ENCODE measurements at places on chromosomes 1 and 21. TPM values are rescaled to one million over a fixed set of nuclear protein-coding genes. Genes with fewer than 3 reads are reported as not detected.

DNA sequence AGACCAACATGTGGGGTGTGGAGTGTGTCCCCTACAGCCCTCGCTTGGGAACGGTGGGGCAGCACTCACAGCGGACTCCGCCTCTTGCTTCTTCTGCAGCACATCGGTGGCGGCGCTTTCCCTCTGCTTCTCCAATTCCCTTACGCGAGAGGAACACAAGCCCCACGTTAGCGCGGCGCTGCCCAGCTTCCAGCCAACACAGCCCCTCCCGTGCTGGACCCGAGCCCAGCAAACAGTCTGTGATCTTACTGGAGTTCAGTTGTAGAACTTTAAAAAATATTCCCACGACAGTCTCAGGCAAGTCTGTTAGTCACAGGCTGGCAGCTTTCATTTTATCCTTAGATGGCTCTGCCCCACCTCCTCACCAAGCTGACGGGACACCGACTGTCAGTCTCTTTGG, 13.6 kb downstream of the THAP3 start:
- peaks cover 9% of the 10 kb centered on the region for H3K4me1 ChIP-seq
- peak; percentile 35 for DNase-seq
- no peaks in the 10 kb centered on the region for H3K27me3 ChIP-seq
- no peak overlapping the region for H3K27ac ChIP-seq
- peaks cover 23% of the 10 kb centered on the region for H3K36me3 ChIP-seq

GRCh38 chr1:64363616-64364015, 106.3 kb upstream of the CACHD1 start:
- no peak overlapping the region for H3K27ac ChIP-seq
- no peak overlapping the region for H3K4me3 ChIP-seq
- no peaks in the 10 kb centered on the region for H3K4me1 ChIP-seq
- no peaks in the 10 kb centered on the region for H3K27me3 ChIP-seq

The SCNM1 gene
- 13.2 TPM for total RNA-seq

The GAS5 gene
- 162 TPM for total RNA-seq

DNA sequence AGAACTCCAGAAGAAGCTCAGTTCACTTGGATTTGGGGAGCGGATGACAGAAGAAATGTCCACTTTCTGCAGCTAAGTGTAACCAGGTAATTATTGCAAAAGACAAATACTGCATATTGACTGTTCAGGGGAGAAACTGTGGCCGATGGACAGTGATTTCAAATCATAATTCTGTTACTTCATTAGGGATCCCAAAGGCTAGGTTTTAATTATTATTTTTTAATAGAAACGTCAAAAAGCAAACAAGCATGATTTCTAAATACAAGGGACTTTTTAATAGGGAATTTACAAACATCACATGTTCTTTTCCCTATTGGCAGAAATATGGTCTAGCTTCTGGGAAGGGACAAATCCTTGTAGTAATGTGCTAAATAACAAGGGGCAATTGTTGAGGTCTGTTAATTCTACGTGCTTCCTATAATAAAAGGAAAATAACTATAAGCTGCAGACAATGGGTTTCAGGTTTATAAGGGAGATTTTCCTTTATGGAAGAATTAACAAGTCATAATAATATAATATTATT, 15.5 kb downstream of the DIPK1A start:
- DNase-seq: no peak
- no peak overlapping the region for H3K4me3 ChIP-seq
- no peak overlapping the region for H3K27ac ChIP-seq
- H3K27me3 ChIP-seq: no peaks in the 10 kb centered on the region

DNA sequence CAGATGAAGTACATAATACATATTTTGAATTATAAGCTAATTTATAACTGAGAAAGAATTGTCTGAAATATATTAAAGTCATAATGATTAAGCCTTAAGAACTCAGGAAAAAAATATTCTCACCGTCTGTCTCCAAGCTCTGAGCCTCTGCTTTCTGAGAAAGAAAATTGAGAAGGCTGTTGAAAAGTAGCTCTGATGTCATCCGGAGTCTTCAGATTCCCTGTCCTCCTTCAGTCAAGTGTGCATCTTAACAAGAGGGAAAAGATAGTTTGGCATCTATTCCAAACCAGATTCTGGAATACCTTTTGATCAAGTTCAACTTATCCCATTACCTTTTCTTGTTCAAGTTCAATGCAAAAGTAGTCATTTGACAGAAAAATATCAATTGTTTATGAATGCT, 50.6 kb downstream of the NRIP1 start:
- no peak for DNase-seq
- no peaks in the 10 kb centered on the region for H3K4me1 ChIP-seq
- H3K4me3 ChIP-seq: no peak overlapping the region
- H3K36me3 ChIP-seq: no peaks in the 10 kb centered on the region
- H3K27ac ChIP-seq: no peak overlapping the region

- H3K36me3 ChIP-seq: no peaks in the 10 kb centered on the region
- no peak overlapping the region for H3K27ac ChIP-seq
- DNase-seq: no peak
- no peaks in the 10 kb centered on the region for H3K27me3 ChIP-seq
Observed at GRCh38 chr1:147924813-147925212, 3.4 kb upstream of the GPR89B start.

DNA sequence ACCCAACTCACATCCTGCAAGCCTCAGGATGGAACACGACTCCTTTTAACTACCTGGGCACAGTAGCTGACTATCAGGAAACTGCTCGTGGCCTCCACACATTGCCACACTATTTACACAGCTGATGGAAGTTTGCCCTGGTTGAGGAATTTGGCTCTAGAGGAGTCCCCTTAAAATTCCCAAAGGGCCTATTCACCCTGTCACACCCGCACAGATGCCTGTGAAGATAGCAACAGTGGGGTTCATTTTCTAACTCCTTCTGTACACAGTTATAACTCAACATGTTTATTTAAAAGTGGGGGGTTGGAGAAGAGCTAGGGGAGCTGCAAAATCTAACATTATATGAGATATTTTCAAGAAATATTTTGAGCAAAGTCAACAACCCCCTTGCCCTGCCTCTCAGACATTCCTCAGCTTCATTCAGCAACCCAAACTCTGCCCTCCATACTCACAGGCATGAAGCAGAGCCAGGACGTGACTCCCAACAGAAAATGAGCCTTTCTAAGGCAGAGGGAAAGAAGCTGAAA, 35.8 kb upstream of the CCN1 start:
- peak overlapping the region; percentile 81 for H3K27ac ChIP-seq
- H3K4me3 ChIP-seq: no peak overlapping the region
- H3K36me3 ChIP-seq: no peaks in the 10 kb centered on the region
- peak; percentile 78 for DNase-seq
- peaks cover 19% of the 10 kb centered on the region for H3K4me1 ChIP-seq
- H3K27me3 ChIP-seq: no peaks in the 10 kb centered on the region

GRCh38 chr1:245858022-245858721, 648.9 kb downstream of the SMYD3 start:
- no peak for DNase-seq
- H3K4me3 ChIP-seq: no peak overlapping the region
- no peaks in the 10 kb centered on the region for H3K36me3 ChIP-seq

- no peaks in the 10 kb centered on the region for H3K36me3 ChIP-seq
- peak overlapping the region; percentile 90 for H3K27ac ChIP-seq
- H3K4me1 ChIP-seq: peaks cover 84% of the 10 kb centered on the region
- no peak overlapping the region for H3K4me3 ChIP-seq
- no peaks in the 10 kb centered on the region for H3K27me3 ChIP-seq
Observed at GRCh38 chr21:38911484-38912101, 105.9 kb downstream of the ETS2 start.

The KCNT2 gene
- total RNA-seq: 18.5 TPM

DNA sequence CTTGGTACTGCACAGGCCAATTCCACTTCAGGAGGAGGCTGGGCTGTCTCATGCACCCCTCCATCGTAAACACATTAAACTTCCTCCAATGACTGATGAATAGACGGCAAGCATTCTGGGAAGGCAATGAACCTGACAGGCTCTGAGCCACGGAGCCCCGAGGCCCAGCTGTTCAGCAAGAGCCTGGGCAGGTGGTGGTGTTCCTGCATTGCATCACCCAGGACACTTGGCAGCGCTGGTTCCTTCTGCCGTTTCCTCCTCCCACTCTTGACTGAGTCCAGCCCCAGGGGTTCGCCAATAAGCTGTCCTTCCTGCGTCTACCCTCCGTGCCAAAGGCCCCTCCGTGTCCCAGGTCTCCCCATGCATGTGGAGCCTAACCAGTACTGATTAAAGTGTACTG, 109.8 kb downstream of the JAK1 start:
- no peak for DNase-seq
- no peaks in the 10 kb centered on the region for H3K4me1 ChIP-seq
- peaks cover 47% of the 10 kb centered on the region for H3K36me3 ChIP-seq
- no peaks in the 10 kb centered on the region for H3K27me3 ChIP-seq

The TP73 gene
- total RNA-seq: not detected

The TNFSF18 gene
- total RNA-seq: not detected

DNA sequence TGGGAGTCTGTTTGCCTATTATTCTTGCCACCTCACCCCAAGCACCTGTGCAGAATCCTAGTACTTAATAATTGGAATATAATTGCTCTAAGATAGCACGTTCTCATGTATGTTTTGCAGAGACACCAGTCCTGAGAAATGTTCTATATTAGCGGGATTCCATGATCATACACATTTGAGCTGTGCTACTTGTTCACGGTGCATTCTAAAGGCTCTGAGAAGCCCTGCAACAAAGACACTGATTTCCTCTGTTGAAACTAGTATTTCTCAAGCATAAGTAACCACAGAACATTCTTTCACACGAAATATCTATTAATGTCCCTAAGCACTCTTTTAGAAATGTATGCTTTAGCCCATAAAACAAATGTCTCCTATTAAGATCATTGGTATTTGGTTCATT, 109.4 kb downstream of the BARHL2 start:
- no peaks in the 10 kb centered on the region for H3K4me1 ChIP-seq
- no peak overlapping the region for H3K27ac ChIP-seq
- DNase-seq: no peak
- H3K4me3 ChIP-seq: no peak overlapping the region

GRCh38 chr1:21022279-21023040, 154.2 kb downstream of the EIF4G3 start:
- no peaks in the 10 kb centered on the region for H3K27me3 ChIP-seq
- H3K36me3 ChIP-seq: no peaks in the 10 kb centered on the region
- DNase-seq: peak; percentile 59
- no peak overlapping the region for H3K4me3 ChIP-seq
- H3K27ac ChIP-seq: peak overlapping the region; percentile 94

The XCL1 gene
- total RNA-seq: not detected

DNA sequence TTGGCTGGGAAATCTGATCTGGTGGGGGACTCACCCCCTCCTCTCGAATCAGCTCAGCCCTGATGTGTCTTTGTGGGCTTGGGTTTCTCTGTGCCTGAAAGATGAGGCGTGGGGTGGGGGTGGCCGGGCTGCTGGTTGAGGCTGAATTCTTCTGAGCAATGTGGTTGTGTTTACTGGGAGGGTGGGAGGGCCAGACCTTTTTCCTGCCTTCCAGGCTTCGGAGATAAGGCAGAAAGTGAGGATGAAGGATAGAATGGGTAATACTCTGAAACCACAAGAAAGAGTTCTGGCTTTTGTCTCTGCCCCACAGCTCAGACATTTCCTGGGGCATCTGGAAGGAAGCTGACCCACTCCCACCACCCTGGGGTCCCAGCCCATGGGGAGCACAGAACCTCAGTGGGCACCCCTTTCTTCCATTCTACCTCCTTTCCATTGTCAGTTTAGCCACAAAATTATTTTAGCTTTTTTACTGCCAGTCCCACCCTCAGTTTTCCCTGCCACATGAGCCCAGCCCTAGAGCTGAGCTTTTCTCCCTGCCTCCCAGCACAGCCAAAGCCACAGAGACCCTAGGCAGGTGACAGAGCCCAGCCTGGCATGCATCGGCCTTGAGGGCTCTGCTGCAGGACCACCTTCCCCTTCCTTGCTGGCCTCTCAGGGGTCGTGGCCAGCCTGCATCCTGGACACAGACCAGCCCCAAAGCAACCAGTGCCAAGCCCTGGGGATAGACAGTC, 11.2 kb downstream of the ALX3 start:
- no peak for DNase-seq
- H3K27ac ChIP-seq: no peak overlapping the region

The SLC25A34 gene
- 2.6 TPM for total RNA-seq

GRCh38 chr1:60870269-60870865, 212.0 kb upstream of the NFIA start:
- H3K36me3 ChIP-seq: no peaks in the 10 kb centered on the region
- H3K27me3 ChIP-seq: no peaks in the 10 kb centered on the region
- H3K27ac ChIP-seq: no peak overlapping the region

- no peak overlapping the region for H3K27ac ChIP-seq
- DNase-seq: no peak
- H3K36me3 ChIP-seq: no peaks in the 10 kb centered on the region
Observed at GRCh38 chr1:94350350-94350924, 67.8 kb upstream of the ABCD3 start.

GRCh38 chr1:75127916-75128717, 6.1 kb upstream of the LHX8 start:
- no peak overlapping the region for H3K4me3 ChIP-seq
- peaks cover 58% of the 10 kb centered on the region for H3K27me3 ChIP-seq
- H3K27ac ChIP-seq: no peak overlapping the region

GRCh38 chr21:46188226-46189212, 4.3 kb upstream of the SPATC1L start:
- no peak overlapping the region for H3K4me3 ChIP-seq
- no peaks in the 10 kb centered on the region for H3K4me1 ChIP-seq
- peaks cover under 1% of the 10 kb centered on the region for H3K36me3 ChIP-seq
- no peaks in the 10 kb centered on the region for H3K27me3 ChIP-seq
- H3K27ac ChIP-seq: peak overlapping the region; percentile 70
- DNase-seq: peak; percentile 33

The FBLIM1 gene
- 27.0 TPM for total RNA-seq

The LCE2B gene
- total RNA-seq: not detected

DNA sequence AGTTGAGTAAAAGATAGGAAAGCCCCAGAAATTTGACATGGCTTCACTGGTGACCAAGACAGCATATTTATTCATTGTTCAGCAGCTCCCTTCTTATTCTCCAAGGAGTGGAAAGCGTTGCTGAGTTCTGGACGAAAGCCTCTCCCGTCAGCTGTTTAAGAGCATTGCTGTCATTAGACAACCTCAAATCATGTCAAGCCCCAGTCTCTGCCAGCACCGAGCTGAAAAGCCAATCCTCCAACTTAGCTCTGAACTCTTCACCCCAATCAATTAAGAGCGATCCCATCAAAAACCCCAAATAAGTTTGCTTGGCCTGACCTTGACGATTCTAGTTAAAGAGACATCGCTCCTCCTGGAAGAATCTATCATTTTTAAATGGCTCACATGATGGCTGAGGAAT, 110.8 kb downstream of the PLPP3 start:
- no peaks in the 10 kb centered on the region for H3K36me3 ChIP-seq
- DNase-seq: no peak
- H3K27me3 ChIP-seq: no peaks in the 10 kb centered on the region
- H3K27ac ChIP-seq: no peak overlapping the region

DNA sequence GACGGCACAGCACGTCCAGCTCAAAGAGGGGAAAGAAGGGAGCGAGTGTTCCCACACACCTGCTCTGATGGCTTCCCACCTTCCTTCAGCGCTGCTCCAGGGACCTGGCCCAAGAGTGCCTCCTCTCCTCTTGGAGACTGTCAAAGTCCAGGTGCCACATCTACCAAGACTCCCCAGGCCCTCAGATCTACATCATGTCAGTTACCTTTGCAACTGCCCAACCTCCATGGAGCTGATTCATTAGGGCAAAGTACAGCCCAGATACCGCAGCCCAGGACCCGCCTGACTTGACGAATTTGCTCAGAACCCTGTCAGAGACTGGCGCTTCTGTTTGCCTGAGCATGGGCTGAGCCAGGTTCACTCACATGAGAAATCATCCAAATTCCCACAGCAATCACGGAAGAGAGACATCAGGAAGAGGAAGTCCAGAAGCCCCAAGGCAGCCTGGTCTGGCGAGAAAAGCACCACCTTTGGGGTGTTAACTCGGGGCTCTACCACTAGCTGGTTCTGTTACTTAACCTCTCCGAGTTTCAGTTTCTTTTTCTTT, at the start of gene SEC16B:
Gene SEC16B (minus strand): TSS at position 234 of the 547 bp plus-strand sequence. CDS start 2,077 bp downstream, outside the sequence.
- H3K36me3 ChIP-seq: peaks cover 10% of the 10 kb centered on the region
- H3K27me3 ChIP-seq: no peaks in the 10 kb centered on the region
- no peak for DNase-seq
- no peak within 1 kb of the TSS for H3K4me3 ChIP-seq
- H3K4me1 ChIP-seq: no peaks in the 10 kb centered on the region
- H3K27ac ChIP-seq: no peak within 1 kb of the TSS

The PRRX1 gene
- 57.4 TPM for total RNA-seq

All from thyroid gland (tissue), 4 donors.